ENCODE measurements at places on chromosomes 5 and 9. TPM values are rescaled to one million over a fixed set of nuclear protein-coding genes. Genes with fewer than 3 reads are reported as not detected.

The PAPPA gene
- total RNA-seq, result 208 TPM

The ADAMTS6 gene
- 37.1 TPM for total RNA-seq

The CPEB4 gene
- total RNA-seq, result 40.6 TPM

The FBXL17 gene
- 12.2 TPM for total RNA-seq

The BHMT gene
- total RNA-seq, result not detected

The PCDHGA9 gene
- 0.73 TPM for total RNA-seq

The TICAM2 gene
- total RNA-seq, result 6.8 TPM

The CTXN3 gene
- not detected for total RNA-seq

The CRB2 gene
- total RNA-seq, result 2.4 TPM

The AHRR gene
- total RNA-seq, result 8.6 TPM

The SH2D3C gene
- 5.8 TPM for total RNA-seq

The FGF1 gene
- total RNA-seq, result 42.2 TPM

The TLE1 gene
- total RNA-seq, result 29.6 TPM

The PCDHGC4 gene
- total RNA-seq, result 7.4 TPM

The CDKN2B gene
- total RNA-seq, result 306 TPM

The ZNF300 gene
- total RNA-seq, result 7.7 TPM

The SLC26A2 gene
- total RNA-seq, result 25.2 TPM

The EIF4EBP3 gene
- total RNA-seq, result 3.6 TPM

The ALDH1A1 gene
- total RNA-seq, result 2.1 TPM

Data from astrocyte (in vitro differentiated cells and primary cell).